H1 (cell line): ENCODE measurements at places on chromosomes 11 and 22.

GRCh38 chr11:44564670-44565210, 723 bp upstream of the CD82 start:
- DNase-seq = no peak

DNA sequence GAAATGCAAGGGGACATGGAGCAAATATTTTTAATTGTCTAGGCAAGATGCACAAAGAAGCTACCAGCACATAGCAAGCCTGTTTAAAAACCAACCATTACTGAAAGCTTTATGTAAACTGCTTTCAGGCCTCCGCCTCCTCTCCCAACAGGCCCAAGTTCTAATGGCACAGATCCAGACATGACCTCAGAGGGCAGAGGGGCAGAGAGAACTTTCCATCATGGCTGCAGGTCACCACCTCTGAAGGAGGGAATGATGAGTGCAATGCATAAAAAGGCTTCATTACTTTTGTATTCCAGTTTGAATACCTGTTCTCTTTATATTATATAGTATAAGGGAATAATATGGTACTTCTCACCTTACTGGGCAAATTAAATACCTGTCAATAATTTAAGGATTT, 15.2 kb downstream of the DDX17 start:
- no peak for DNase-seq

DNA sequence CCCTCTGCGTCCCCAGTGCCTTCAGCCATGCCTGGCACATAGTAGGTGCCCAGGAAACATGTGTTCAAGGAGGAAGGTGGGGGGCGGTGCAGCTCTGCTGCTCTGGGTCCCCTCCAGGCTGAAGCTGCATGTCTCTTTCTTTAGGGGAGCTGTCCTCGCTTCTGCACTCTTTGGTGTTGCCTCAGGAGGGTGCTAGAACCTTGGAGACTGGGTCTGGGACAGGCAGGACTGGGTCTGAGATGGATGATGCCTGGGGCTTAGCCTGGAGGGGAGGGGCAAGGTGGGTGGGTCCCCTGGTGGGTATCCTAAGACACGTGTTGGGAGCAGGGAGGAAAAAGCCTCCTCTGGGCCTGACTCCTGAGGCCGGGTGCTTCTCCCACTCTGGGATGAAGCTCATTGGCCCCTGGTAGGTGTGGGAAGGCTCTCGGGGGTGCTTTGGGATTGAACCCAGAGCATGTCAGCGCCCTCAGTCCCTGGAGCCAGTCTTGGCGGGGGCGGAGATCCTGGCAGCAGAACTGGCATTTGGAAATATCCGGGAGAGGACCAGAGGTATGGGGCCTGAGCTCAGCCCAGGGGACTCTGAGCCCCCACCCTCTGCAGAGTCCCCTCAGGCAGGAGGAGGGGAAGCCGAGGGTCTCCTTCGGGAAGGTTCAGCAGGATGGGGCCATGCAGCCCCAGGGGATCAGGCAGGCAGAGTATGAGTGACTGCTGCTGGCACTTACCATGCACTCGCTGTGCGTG, 6.7 kb upstream of the GSTP1 start:
- DNase-seq = no peak

DNA sequence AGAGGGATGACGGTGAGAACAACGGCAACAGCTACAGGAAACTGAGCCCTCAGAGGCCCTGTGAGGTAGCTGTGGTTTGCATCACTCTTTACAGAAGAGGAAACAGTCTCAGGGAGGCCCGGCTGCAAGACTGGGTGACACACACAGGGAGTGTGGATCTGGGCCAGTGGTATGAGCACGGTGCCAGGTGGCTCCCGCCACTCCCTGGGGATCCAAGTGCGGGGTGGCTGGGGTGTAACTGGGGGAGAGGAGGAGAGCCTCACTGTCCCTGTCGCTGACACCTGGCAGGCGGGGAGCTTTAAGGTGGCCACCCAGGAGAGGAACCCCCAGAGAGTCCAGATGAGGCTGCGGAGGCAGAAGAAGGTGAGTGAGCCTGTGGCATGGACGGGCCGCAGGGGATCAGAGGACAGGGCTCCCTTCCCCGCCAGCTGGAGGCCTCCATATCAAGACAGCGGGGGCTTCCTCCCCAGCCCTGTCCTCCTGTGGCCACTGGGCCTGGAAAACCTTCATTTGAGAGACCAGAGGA, 5.6 kb downstream of the RGL4 start:
- DNase-seq = no peak

DNA sequence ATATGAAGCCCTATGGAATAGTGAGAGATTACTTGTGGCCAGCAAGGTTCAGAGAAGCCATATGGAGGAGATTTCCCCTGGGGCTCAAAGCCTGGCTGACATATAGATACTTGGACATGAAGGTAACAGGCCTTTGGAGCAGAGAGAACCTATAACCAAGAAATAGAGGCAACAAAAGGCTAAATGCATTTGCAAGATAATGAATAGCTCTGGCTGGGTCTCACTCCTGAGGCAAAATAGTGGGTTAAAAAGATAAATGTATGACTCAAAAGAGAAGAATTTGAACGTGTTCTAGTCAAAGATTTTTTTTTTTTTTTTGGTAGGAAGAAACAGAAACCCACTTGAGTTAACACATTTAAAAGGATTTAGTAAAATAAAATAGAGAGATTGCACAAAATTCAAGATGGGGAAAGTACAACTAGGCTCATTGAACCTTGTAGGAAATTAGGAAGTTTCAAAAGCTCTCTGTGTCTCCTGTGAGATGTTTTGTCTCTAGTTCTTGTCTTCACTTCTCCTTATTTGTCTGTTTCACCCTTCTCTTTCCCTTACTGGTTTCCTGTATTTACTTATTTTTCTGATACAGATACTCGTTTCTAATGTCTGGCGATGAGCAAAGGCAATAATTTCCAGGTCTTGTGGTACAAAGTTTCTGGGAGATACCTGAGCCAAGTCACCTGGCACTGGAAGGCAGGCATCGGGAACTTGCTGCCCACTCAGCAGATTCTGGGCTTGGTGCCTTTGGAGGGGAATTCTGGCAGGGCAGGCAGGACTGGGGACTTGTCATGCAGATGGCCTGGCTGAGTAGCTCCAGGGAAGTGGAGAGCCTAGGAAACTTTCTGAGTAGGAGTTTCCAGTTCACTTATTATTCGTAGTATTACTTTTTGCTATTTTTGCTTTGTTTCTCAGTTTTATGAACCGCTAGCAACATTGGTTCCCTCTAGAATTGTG, 49.2 kb upstream of the SESN3 start:
- no peak for DNase-seq

DNA sequence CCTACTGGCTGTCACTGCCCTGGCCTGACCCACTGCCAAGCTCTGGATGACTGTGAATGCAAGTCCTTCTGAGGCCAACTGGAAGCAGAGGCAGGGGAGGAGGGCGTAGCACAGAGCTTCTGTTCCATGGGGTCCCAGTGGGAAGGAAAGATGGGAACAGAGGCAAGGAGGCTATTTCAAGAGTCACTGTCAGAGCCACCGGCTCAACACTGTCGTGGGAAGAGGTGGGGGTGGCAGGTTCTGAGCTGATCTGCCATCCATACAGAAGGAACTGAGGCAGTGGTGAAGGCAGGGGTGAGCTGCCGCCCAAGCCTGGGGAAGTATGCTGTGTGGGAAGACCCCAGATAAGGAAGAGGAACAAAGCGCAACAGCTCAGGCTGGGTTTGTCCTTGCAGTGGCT, 54.7 kb downstream of the SGSM3 start:
- DNase-seq = no peak

- no peak for DNase-seq
Measured at GRCh38 chr11:8019314-8020243, 32.4 kb downstream of the EIF3F start.

GRCh38 chr11:83153764-83154163, 3.2 kb upstream of the PCF11 start:
- no peak for DNase-seq

- DNase-seq = no peak
Measured at GRCh38 chr11:117875382-117876058, 938 bp downstream of the FXYD6 start.

- DNase-seq = no peak
Measured at GRCh38 chr11:120122924-120123683, 14.8 kb downstream of the TRIM29 start.

DNA sequence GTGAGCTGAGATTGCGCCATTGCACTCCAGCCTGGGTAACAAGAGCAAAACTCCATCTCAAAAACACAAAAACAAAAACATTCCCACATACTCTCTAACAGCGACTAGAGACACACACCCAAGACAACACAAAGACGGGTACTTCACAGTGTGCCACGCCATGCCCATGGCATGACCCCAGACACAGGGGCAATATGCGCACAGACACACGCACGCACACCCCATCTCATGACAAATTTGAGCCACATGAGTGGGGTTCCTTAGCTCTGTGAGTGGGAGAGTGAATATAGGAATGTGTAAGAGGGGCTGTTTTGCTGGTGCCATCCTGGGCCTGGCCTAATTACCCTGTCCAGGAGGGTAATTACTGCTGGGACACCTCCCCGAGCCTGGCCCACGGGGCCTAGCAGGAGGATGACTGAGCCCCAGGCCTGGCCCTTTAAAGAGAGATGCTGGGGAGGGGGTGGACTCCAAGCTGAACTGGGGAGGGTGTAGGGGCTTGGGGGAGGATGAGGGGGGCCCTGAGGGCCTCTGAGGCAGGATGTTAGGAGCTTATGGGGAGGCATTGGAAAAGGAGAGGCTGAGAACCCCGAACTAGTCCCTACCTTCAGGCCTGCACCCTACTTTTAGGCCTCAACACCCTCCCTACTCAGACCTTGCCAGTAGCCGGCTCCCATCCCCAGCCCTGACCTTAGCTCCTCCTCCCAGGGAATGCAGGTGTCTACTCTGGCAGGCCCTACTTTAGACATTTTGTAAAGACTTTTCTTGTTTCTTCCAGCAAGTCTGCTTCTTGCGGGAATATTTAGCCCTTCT, 1.5 kb downstream of the LTBP3 start:
- no peak for DNase-seq

DNA sequence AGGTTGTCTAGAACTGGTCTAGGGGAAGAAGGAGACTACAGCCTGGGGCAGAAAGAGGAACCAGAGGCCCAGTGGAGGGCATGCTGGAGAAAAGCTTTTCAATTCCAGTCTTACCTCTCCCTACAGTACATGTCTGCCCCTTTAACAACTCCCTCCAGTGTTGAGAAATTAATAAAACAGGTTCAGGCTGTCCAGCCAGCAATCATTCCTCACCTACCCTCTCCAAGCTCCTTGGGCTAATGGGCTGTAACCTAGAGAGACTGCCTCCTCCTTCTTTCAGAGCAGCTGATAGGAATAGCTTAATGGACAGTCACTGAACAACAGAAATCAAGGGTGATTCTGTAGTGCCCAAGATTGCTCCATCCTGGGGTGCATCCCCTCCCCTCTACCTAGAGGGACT, 8.8 kb downstream of the SLC35F2 start:
- DNase-seq = no peak

DNA sequence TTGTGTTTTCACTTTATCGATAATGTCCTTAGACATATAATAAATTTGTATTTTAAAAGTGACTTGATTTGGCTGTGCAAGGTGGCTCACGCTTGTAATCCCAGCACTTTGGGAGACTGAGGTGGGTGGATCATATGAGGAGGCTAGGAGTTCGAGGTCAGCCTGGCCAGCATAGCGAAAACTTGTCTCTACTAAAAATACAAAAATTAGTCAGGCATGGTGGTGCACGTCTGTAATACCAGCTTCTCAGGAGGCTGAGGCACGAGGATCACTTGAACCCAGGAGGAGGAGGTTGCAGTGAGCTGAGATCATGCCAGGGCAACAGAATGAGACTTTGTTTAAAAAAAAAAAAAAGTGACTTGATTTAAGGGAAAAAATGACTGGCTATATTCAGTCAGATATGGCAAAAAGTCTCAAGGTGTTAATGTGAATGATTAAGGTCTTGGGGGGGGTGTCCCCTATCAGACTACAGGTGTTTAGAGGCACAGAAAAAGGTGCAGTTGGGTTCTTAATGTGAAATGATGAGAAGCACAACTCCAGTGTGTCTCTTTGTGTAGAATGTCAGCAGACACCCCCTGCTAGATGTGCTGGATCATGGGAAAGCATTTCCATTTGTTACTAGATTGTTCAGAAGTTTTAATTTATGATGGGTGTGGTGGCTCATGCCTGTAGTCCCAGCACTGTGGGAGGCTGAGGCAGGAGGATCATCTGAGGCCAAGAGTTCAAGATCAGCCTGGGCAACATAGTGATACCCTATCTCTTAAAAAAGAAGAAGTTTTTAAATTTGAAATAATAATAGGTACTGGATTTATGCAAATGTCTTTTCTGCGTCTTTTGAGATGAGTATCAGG, 17.0 kb downstream of the NEAT1 start:
- no peak for DNase-seq

DNA sequence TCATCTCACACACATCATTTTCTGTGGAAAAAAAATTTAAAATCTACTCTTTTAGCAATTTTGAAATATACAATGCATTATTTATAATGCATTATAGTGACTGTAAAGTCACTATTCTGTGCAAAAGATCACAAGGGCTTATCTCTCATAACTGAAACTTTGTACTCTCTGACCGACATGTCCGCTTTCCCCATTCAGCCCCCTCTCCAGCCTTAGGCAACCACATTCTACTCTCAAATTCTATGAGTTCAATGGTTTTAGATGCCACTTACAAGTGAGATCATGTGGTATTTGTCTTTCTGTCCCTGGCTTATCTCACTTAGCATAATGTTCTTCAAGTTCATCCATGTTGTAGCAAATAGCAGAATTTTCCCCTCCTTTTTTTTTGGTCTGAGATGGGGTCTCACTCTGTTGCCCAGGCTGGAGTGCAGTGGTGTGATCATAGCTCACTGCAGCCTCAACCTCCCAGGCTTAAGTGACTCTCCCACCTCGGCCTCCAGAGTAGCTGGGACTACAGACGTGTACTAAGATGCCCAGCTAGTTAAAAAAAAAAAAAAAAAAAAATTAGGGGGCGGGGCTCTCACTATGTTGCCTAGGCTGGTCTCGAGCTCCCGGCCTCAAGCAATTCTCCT, 44.5 kb downstream of the SYN3 start:
- DNase-seq = no peak

GRCh38 chr22:49282596-49282995, 545.1 kb downstream of the BRD1 start:
- DNase-seq = no peak

DNA sequence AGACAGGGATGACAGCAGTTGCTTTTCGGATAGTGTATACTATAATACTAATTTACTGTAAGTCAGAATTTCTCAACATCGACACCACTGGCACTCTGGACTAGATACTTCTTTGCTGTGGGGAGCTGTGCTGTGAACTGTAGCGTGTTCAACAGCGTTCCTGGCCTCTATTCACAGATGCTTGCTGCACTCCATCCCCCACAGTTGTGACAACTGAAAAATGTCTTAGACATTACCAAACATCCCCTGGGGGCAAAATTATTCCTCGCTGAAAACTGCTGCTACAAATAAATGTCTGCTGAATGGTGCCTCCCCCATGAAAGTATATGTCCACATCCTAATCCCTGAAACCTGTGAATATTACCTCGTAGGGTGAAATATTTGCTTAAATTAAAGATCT, 7.5 kb upstream of the SLC15A3 start:
- no peak for DNase-seq

GRCh38 chr11:131663405-131664200, 293.2 kb downstream of the NTM start:
- no peak for DNase-seq

DNA sequence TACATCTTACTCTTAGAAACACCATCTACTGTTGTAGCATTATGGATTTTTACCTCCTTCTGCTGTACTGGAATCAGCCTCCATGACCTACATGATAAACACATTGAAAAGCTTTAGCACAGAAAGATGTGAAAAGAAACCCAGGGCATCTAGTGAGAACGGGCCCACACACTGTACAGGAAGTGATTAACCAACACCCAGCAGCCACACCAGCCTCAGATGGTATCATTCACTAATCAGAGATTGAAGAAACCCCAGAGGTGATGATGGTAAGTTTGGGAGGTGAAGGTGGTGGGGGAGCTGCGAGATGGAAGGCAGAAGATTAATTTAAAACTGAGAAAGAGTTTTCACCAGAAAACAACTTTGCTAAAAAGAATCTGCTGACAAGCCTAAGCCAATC, 46.1 kb downstream of the RASSF10 start:
- no peak for DNase-seq
